T-helper 17 cell (primary cell): ENCODE measurements at places on chromosomes 4 and X.

- no peak for DNase-seq
These were observed 482.3 kb downstream of the ANKRD50 start for GRCh38 chr4:124230268-124230667.

GRCh38 chrX:124005228-124005627 is 43.7 kb downstream of the STAG2 start:
- no peak for DNase-seq

DNA sequence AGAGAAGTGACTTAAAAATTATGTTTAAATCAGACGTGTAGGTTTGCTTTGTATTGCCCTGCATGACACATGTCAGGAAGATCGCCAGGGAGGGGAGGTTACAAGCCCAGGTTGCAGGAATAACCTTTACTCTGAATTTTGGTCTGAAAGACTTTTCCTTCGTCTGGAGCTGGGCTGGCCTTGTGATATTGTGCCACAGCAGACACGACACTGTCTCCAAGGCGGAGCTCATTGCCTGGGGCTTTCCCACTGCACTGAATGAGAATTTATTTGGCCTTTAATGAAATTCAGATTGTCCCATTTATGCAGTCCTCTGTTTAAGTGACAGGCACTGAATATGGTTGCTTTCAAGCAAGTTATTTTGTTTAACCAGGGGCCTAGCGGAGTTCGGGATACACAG is 45.1 kb downstream of the RHOH start:
- DNase-seq, result no peak

DNA sequence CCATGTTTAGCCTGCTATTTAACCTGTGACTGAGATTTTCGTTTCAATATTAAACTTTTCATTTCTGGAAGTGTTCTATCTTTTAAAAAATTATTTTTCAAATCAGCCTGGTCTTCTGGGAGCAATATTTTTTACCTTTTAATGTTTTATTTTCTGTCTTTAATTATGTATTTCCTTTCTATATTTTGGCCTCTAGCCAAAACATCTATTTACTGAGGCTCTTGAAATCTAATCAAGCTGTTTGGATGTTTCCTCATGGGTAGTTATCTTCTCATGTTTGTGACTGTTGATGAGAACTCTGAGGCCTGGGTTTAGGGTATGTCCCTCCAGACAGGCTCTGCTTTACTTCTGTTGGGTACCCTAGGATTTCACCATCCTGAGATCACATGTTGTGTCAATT is 10.3 kb upstream of the SLC10A4 start:
- DNase-seq, result no peak

- DNase-seq, result no peak
These were observed 315.5 kb upstream of the ADGRL3 start for GRCh38 chr4:60884587-60884986.

DNA sequence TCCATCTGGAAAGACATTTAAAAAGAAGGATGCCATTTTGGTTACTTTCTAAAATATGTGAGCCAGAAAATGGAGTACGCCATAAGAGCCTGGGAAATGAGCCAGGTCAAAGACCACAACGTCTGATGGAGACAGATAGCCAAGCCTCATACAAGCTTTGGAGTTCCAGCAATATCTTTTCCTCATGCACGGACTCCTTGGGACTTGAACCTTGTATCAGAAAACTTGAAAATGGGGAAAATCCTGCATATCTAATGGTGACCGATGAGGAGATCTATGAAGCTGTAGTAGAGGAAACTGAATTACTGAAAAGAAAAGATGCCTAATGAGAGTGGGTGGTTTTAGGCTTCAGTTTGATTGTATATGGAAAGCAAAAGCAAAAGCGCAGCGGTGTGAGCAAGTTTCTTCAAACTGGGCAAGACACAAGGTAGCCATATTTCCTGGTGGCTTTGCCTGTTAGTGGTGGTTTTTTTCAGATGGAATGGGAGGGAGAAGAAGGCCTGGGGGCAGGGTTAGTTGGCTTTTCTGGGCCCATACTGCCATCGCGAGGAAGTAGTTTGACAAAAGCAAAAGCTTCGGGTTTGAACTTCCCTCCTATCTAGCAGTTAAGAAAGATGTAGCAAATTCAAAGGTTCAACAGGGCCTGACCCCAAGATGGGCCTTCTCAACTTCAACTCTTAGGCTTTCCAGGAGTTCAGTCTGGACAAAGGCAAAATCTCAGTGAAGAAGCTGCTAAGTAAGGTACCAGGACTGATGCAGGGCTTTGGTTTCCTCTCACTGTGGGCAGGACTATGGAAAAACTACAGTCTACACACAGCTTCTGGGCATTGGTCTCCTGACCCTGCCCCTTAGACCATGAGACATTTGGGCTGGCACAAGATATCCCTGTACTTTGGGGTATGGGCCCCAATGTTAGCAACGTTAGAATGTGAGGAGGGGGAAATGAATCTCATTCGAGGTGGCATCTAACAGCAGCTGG is 210.0 kb upstream of the STK26 start:
- peak; percentile 60 for DNase-seq

- no peak for DNase-seq
These were observed 44.2 kb upstream of the SCRG1 start for GRCh38 chr4:173443121-173443520.

DNA sequence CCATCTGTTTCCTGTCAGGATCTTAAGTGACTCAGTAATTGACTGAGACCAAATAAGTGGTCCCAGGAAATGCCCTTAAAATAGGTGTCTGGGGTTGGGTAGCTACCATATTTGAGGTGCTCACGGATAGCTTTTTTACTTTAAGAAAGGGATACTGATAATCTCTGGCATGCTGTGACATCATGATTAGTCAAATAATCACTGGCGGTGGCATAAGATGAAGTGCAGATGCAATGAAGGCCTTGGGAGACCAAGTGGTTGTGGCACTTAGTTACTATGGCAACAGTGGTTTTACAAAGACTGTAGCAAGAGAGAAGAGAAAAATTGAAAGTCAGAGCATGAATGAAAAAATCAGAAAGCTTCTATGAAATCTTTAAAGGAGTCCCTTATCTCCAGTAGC is 114.5 kb upstream of the SLIT2 start:
- DNase-seq, result no peak

DNA sequence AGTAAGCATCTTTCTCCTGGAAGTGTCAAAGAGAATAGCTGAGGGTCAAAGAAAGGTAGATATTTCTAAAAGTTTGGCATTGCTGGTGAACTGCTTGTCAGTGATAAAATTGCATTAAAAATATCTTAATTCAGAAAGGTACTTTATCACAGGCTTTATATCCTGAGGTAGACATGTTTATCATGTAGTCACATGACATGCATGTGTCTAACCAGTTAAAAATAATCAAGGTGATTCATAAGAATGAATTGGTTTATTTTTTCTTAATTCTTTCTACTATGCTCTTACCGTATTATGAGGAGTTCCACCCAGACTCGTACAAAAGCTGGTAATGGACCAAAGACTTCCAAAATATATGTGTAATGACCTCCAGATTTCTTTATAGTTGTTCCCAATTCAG is 6.1 kb downstream of the SLC7A11 start:
- no peak for DNase-seq

DNA sequence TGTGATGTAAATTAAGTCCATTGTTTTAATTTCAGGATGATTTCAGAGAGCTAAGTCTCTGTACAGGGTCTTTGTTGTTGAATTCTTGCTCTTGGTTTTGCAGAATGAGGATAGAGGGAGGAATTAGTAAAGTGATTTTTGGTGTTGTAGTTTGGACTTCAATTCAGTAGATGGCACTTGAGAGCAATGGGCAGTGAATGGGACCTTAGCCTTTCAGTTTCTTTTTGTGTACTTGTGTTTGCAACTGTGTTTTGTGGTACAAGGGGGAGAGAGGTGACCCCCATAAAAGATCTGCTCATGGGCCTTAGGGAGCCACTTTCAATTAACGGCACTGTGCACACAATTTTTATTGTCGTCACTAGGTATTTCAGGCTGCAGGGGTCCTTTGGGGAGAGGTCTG is 340.0 kb downstream of the DCAF12L2 start:
- DNase-seq, result no peak

GRCh38 chr4:165635951-165636350 is 237.1 kb upstream of the TLL1 start:
- no peak for DNase-seq

- DNase-seq, result no peak
These were observed 64.3 kb upstream of the EMCN start for GRCh38 chr4:100582146-100582545.

DNA sequence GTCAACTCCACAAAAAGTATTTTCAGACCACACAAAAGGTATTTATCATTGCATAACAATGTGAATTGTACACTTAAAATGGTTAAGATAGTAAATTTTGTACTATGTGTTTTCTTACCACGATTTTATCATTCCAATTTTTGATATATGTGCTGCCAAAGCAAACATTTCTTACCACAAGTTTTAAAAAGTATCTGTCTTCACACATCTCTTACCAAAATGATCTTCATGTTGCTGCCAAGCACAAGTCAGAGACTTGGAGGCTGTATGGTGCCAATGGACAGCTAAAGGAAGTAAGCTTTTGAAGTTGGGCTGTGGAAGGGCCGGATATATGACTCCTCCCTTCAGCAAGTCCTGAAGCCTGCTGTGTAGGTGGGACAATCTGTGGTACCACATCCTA is 67.9 kb downstream of the TMLHE start:
- DNase-seq, result no peak

GRCh38 chr4:102253860-102254259 is 91.4 kb downstream of the SLC39A8 start:
- no peak for DNase-seq

- DNase-seq, result no peak
These were observed 117.3 kb downstream of the CPZ start for GRCh38 chr4:8709729-8710360.

GRCh38 chr4:154942176-154942575 is 161.1 kb downstream of the RBM46 start:
- no peak for DNase-seq

- no peak for DNase-seq
These were observed 169.2 kb upstream of the MAGEB18 start for GRCh38 chrX:25968920-25969319.

DNA sequence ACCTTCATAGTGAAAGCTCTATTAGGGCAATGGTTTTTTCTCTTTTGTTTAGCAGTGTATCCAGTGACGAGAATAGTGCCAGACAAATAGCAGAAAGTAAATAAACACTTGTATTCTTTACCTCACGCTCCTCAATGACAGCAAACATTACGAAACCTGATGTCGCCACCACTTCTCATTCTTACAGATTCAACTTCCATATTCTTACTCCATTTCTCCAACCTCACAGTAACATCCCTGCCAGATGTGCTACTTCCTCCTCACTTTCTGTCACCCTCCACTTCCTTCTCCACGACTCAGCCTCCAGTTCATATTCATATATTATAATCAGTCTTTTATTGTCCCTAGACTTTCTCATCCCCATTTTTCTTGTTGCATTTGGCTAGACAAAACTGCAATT is 1956.2 kb upstream of the AGA start:
- no peak for DNase-seq

GRCh38 chr4:128855621-128856020 is 46.1 kb downstream of the JADE1 start:
- DNase-seq, result no peak

DNA sequence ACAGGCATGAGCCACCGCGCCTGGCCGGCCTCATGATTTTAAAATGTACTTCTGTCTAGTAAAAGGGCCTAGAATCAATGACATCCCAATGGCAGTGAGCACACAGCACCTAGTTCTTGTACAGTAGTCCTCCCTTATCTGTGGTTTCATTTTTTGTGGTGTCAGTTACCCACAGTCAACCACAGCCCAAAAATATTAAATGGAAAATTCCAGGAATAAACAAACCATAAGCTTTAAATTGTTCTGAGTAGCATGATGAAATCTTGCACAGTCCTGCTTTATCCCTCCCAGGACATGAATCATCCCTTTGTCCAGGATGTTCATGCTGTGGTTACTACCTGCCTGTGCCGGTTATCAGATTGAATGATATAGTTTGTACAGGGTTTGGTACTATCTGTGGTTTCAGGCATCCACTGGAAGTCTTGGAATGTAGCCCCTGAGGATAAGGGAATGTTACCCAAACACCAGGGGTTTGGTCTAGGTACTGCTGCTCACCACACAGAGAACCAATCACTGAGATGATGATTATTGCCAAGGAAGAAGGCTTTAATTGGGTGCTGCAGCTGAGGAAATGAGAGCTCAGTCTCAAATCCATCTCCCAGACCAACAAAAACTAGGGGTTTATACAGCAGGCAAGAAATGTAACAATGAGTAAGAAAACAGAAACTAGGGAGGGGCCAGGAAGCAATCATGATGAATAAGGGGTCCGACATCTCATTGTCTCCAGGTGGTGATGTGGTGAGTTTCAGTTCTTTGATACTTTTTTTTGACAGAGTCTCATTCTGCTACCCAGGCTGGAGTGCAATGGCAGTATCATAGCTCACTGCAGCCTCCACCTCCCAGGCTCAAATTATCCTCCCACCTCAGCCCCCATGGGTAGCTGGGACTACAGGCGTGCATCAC is 16.2 kb upstream of the FHL1 start:
- no peak for DNase-seq

DNA sequence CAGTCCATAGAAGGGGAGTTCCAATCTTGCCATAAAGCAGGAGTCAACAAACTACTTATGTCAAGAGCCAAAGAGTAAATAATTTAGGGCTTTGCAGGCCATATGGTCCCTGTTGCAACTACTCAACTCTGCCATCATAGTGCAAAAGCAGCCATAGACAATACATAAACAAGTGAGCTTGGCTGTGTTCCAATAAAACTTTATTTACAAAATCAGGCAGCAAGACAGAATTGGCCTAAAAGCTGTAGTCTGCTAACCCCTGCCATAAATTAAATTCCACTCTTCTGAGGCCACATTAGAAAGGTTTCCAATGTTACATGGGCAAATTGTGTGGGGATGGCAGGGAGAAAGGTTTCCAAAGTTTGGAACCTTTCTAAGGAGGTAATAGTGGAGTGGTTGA is 14.7 kb downstream of the TRMT2B start:
- no peak for DNase-seq

DNA sequence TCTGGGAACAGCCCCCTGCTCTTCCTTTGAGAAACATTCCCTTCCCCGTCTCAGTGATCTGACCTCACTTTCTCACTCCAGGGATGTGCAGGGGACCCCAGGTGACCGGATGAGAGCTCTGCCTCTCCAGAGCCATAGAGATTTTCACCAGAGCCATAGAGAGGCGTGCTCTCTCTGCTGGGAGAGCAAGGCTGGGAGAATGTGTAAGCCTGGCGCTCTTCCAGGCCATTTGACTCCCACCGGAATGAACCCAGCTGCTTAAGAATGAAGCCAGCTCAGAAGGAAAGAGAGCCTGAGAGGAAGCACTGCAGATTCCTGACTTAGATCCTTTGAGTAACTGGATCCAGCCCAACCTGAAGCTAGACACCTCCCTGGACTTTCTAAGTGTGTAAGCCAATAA is 106.4 kb downstream of the DHX15 start:
- DNase-seq, result no peak

- DNase-seq, result no peak
These were observed 131.5 kb downstream of the GABRA2 start for GRCh38 chr4:46258431-46258830.

GRCh38 chr4:82450966-82451755 is 20.8 kb downstream of the ENOPH1 start:
- no peak for DNase-seq

- DNase-seq, result no peak
These were observed 32.9 kb upstream of the PGM2 start for GRCh38 chr4:37793562-37793961.
